Mammary microvascular endothelial cell (primary cell): ENCODE measurements at places on chromosomes 4 and X. TPM values are rescaled to one million over a fixed set of nuclear protein-coding genes. Genes with fewer than 3 reads are reported as not detected.

ADAMTS3 gene
- total RNA-seq: 0.80 and 0.94 TPM in 2 replicates

LRRC66 gene
- total RNA-seq: under 0.01 and 0.10 TPM in 2 replicates

MSANTD1 gene
- 0.10 and 0.13 TPM in 2 replicates for total RNA-seq

AMTN gene
- not detected in 2 replicates for total RNA-seq

CHRNA9 gene
- total RNA-seq: not detected in 2 replicates

PAGE2 gene
- not detected in 2 replicates for total RNA-seq

CSAG3 gene
- total RNA-seq: not detected in 2 replicates
